DMS153 (cell line): ENCODE measurements at places on chromosomes 4 and X.

DNA sequence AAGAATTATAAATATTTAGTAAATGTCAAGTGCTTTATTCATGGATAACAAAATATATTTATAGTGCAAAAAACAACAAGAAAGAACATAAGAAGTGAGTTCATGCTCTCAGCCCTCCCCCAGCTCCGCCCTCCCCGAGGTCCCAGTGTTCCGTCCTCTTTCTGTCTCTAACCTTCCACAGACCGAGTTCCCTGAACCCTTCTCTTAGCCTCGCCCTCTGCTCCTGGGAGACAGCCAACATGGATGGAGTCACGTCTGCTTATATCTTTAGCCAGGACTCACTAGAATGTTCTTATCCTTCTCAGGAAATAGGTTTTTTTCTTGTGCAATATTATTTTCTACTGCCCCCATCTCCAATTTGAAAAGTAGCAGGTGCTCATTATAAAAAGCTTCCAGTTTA is 40.1 kb upstream of the HELT start:
- no peak for DNase-seq

- no peak for DNase-seq
Observed at GRCh38 chr4:55018978-55019377, 106.4 kb downstream of the KDR start.

- no peak for DNase-seq
Observed at GRCh38 chrX:84046403-84046984, 141.5 kb downstream of the RPS6KA6 start.

- no peak for DNase-seq
Observed at GRCh38 chr4:85717847-85718246, 242.9 kb downstream of the ARHGAP24 start.

DNA sequence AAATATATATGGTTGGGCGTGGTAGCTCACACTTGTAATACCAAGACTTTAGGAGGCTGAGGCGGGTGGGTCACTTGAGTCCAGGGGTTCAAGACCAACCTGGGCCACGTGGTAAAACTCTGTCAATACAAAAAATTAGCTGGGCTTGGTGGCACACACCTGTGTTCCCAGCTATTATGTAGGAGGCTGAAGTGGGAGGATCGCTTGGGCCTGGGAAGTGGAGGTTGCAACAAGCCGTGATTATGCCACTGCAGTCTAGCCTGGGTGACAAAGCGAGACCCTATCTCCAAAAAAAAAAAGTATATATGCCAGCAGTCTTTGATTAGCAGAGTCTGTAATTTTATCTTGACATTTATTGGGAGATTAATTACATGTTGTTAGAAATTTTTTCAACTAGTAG is 8.7 kb downstream of the EIF2S3 start:
- DNase-seq: no peak

- no peak for DNase-seq
Observed at GRCh38 chr4:11402192-11402591, 26.5 kb downstream of the HS3ST1 start.

- DNase-seq: no peak
Observed at GRCh38 chr4:107255114-107255513, 219.0 kb upstream of the DKK2 start.

GRCh38 chr4:8732681-8733243 is 138.9 kb downstream of the HMX1 start:
- no peak for DNase-seq

- DNase-seq: no peak
Observed at GRCh38 chr4:71941001-71941400, 90.8 kb upstream of the NPFFR2 start.

GRCh38 chr4:98446499-98447375 is 185.6 kb downstream of the RAP1GDS1 start:
- DNase-seq: no peak

DNA sequence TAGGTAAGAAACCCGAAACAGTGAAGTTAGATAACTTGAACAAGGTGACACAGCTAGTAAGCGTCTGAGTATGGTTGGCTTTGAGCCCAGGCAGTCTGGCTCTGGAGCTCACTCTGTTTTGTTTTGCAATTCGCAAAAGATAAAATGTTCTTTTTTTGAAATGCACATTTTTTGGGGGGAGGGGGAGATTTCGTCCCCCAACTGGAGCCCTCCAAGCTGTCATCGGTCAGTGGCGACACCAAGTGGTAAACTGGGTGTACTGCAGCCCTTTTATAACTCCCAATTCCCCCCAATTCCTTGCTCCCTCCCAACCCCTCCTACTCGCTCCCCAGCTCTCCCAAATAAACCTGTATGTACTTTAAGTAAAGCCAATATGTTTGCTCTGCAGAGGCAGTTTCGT is 2.8 kb upstream of the CLCN5 start:
- DNase-seq: no peak

- no peak for DNase-seq
Observed at GRCh38 chr4:77021614-77022089, 54.1 kb downstream of the CCNI start.

DNA sequence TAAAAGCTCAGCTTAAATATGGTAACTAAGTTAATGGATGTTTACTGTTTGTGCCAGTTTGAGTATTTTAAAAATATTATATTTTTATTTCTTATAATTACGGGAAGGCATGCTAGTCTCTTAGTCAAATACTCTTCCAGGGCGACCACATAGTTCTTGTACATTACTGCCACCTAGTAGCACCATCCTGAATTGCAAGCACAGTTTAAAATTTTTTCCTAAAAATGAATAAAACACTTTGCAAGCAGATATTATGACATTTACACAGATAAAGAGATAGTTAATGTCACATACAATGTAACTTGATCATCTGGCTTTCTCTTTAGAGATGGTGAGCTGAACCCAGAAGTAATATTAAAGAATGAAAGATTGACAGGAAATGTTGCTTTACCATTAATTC is 11.5 kb downstream of the NDP start:
- no peak for DNase-seq

DNA sequence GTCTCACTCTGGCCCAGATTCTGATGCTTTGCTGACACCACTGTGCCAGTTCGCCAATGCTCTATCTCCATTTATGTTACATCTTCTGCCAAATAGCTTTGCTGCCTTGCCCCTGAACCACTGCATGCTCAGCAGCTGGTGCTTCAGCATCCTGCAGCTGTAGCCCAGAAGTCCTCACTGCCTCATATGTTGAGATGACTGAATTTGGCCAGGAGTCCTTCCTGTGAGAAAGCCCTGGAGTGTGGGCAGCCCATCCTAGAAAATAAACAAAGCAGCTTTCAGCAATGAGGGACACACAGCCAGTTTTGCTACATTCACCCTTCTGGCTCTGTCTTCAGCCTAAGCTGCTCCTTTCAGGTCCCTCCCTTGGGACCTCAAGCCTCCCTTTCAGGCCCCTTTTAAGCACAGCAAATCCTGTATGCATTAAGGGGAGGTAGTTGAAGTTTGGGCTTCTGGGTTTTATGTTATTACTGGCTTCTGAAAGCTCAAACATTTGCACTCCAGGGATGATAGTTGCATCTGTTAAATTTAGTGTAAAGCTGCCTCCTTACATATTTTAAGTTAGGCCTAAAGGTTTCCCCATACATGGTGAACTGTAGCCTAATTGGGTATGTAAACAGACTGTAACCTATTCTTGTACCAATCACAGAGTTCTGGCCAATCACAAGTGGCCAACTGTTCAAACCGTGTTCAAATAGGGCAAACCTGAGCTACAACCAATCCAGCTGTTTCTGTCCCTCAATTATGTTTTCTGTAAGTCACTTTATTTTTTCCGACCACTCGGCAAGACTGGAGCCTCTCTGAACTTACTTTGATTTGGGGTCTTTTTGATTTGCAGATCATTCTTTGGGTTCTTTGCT is 2.1 kb upstream of the TMEM165 start:
- DNase-seq: peak; percentile 74

GRCh38 chrX:118536687-118537461 is 41.3 kb downstream of the DOCK11 start:
- DNase-seq: no peak

DNA sequence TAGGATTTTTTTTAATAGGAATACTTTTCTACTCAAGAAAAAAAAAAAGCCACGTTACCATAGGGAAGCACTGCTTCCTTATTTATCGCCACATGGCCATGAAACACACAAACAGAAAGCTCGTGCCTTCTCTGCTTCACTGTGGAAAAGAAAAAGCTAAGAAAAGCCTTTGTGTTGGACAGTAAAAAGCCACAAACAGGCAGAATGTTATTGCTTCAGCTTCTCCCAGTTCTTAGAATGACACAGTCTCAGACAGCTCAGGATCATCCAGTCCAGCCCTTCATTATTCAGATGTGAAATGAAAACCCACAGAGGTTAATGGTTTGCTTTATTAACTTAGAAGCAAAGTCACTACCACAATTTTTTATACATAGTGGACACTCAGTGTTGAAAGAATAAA is 181.6 kb upstream of the NOCT start:
- DNase-seq: no peak

GRCh38 chr4:83556006-83556707 is 20.2 kb downstream of the GPAT3 start:
- DNase-seq: no peak

- DNase-seq: no peak
Observed at GRCh38 chr4:159823743-159824142, 720.9 kb downstream of the RAPGEF2 start.

DNA sequence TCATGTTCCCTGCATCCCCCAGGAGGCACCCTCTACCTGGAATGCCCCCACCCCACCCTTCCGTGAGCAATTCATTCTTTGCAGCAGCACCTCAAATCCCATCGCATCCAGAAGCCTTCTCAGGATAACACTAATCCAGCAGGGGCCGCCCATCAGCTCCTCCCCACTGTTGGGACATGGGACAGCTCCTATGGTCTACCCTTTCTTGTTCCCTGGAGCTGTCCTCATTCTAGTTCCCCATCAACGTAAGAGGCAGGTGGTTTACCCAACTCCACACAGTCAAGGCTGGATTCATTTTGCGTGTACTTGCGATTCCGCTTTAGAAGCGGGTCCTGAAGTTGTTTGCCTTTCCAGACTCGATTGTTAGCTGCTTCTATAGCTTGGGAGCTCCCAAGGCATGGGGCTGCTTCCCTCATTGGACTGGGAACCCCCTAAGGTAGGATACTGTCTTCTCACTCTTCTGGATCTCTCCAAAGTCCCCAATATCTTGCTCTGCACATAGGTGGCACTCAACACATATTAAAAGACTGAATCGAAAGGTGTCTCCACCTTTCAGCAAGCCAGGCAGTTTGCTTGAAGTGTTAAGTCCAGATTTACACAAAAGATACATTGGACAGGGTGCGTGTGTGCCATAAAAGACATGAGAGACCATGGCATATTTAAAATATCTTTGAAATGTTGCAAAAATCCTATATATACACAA is 942 bp upstream of the APLN start:
- DNase-seq: peak; percentile 53

DNA sequence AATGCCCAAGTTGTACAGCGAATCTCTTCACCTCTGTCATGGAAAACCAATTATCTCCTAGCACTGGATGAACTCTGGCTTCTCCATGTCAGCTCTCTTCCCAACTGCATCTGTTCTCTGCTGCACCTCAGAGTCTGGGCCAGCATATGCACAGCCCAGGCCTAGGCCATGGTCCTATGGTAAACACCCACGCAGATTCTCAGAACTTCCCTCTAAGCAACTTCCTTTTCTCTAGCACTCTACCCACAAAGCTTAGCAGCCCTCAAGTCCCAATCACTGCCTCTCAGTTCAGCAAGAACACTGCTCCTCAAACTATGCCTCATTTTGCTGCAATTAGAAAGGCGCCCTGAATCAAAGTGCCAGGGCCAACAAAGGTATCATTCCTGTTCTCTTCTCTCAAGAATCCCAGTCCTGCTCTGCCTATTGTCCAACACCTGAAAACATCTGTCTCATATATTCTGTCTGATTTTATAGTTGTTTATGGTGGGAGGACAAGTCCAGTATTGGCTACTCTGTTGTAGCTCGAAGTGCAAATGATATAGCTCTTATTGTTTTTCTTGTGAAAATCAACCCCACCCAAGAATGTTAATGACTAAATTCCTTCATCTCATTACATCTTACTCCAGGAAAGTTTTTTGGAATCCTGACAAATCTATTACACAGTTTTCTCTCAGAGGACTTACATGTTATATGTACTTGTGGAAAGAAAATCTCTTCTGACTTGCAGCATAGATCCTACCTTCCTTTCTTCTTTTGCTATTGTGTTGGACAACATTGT is 85.4 kb downstream of the DCHS2 start:
- DNase-seq: no peak
